ENCODE measurements at places on chromosomes 12 and 14.

DNA sequence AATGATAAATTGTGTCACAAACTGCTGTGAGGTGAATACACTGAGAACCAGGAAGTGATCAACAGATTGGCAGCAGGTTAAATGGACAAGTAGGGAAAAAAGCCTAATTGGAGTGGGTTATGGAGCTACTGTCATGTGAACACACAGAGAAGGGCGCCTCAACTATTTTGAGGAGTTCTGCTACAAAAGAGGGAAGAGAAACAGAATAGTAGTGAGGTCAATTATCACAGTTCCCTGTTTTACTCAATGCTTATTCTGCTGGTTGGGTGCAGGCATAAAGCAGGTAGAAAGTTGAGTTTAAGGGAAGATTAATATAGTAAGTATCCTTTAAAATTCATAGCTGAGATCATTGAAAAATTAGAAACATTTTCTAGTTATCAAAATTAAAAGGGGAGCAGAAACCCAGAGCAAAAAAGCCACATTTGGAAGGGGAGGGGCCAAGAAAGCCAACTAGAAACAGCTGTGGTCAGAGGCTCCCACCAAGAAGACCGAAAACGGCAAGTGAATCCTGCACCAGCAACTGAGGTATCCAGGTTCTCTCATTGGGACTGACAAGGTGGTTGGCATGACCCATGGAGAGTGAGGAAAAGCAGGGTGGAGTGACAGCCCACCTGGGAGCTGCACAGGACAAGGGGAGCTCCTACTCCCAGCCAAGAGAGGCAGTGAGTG, 105.7 kb downstream of the ZC3H14 start:
- no peak for DNase-seq

GRCh38 chr12:49987625-49988303, 15.0 kb downstream of the AQP6 start:
- DNase-seq = no peak

DNA sequence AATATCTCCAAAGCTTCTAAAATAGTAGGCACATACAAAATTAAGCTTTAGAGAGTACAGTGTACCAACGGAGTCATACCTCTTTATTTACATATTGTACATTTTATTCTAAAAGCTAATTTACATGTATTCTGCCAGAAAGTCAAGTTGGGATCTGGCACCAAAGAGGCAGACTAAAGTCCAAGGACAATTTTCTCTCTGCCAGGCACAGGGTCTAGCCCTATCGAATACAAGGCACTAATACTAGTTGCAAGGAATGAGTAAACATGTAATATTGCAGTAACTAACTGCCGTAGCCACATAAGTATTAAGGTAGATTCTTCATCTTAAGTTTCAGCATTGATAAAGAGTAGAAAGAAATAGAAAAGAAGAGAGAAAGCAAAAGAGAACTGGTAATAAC, 93.9 kb downstream of the RPS6KA5 start:
- no peak for DNase-seq

DNA sequence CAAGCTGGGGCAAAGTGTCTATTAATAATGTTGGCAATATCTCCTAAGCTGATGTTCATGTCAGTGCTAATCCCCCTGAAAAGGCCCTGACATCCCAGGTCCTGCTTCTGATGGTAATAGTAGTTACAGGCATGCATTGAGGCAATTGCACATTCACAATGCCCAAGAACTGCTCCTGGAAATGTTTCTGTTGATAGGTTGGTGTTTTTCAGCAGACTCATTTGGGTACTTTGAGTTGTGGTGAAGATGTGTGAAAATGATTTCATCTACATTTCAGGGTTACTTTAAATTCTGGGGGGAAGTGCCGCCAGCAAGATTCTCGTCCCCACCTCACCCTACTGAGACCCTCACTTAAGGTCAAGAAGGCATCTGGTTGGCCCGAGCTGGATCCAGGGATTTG, 92.9 kb downstream of the BBS10 start:
- DNase-seq = no peak

- DNase-seq = no peak
Measured at GRCh38 chr12:78645956-78646355, 218.6 kb upstream of the SYT1 start.

- DNase-seq = peak; percentile 95
Measured at GRCh38 chr12:10031771-10032175, 1.3 kb downstream of the CLEC9A start.

GRCh38 chr14:73997944-73998447, 21.1 kb downstream of the ENTPD5 start:
- DNase-seq = no peak

- no peak for DNase-seq
Measured at GRCh38 chr12:79662046-79662811, 28.5 kb downstream of the PAWR start.

DNA sequence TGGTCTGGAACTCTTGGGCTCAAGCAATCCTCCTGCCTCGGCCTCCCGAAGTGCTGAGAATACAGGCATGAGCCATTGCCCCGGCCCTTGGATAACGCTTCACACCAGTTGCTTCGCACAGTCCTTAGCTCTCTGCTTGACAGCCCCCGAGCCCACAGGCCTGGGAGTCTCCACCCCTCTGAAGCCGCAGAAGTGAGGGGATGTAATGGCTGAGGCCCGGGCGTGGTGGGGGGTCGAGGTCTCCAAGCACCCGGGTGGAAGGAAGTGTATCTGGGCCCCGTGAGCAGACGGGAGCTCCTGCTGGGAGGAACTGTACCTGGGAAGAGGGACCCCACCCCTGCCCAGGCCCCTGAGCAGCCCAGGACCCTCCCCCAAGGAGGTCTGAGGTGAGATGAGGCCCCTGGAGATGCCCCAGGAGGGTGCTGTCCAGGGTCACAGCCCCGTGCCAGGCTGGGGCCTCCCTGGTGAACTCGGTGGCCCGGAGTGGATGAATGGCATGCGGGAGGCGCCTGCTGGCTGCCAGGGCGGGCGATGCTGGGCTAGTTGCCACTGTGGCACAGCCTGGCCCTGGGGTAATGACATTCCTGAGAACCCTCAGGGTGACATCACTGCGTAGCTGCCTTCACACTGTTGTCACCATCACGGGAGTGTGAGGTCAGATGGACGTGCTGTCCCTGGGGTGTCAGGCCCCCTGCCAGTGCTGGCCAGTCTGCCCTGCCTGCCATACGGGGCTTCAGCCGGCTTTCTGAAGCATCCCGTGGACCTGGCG, 48.9 kb downstream of the KIF26A start:
- DNase-seq = no peak

GRCh38 chr12:126424696-126425095, 1359.5 kb downstream of the AACS start:
- no peak for DNase-seq

- no peak for DNase-seq
Measured at GRCh38 chr12:27576667-27577347, 52.8 kb downstream of the PPFIBP1 start.

- peak; percentile 94 for DNase-seq
Measured at GRCh38 chr12:80044694-80045046, 54.7 kb upstream of the OTOGL start.

GRCh38 chr12:25005376-25005775, 56.5 kb upstream of the BCAT1 start:
- DNase-seq = no peak

- DNase-seq = peak; percentile 37
Measured at GRCh38 chr12:53190108-53190729, 9.5 kb upstream of the CSAD start.

GRCh38 chr12:106773286-106774004, 1.0 kb upstream of the RIC8B start:
- no peak for DNase-seq

GRCh38 chr12:1593174-1594005, 991 bp downstream of the FBXL14 start:
- peak; percentile 35 for DNase-seq

DNA sequence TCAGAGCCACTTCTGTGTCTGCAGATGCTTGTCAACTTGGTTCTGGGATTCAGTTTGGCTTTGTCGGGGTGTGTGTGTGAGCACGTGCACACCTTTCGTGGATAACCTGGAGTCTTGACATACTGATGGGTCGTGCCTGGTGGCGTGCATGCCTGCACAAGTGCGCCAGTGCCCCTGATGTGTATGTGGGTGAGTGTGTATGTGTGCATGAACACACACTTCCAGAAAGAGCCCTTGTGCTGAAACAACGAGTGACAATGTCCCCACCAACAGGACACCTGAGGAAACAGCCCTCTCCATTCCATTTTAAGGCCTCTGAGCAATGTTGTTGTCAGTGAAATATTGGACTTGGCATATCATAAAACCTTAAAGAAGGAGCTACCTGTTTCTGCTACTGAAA, 53.9 kb downstream of the SMUG1 start:
- no peak for DNase-seq

- peak; percentile 59 for DNase-seq
Measured at GRCh38 chr14:65156568-65157366, 54.5 kb upstream of the MAX start.
